ENCODE measurements at places on chromosomes 11 and 22. TPM values are rescaled to one million over a fixed set of nuclear protein-coding genes. Genes with fewer than 3 reads are reported as not detected.
A peak's percentile ranks its signal among the peaks of the same experiment; 100 is the strongest.

TANGO2 gene
- total RNA-seq: 25.9 TPM

OR52E8 gene
- total RNA-seq: not detected

OR8G1 gene
- not detected for total RNA-seq

CARD16 gene
- 6.4 TPM for total RNA-seq

ZBTB16 gene
- total RNA-seq: 236 TPM

ESAM gene
- 38.7 TPM for total RNA-seq

IL17RA gene
- 17.7 TPM for total RNA-seq

SOX6 gene
- 7.9 TPM for total RNA-seq

OR2AT4 gene
- total RNA-seq: not detected

FOLH1 gene
- total RNA-seq: 0.16 TPM

DNAJB7 gene
- not detected for total RNA-seq

DNA sequence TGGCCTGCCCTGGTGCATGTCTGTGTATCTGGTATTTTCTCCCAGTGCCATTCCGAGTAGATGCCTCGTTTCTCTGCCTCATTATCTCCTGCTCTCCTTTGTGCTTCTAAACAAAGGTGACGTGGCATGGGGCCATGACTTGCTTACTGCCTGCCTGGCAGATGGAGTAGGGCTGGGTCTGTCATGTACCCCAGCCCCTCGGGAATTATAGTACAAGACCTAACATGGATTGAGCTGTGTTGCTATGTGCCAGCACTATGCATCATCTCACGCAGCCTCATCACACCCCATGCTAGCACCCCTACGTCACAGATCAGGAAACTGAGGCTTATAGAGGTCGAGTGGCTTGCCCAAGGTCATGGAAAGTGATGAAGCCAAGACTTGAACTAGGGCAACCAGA, 88.1 kb downstream of the GALNT18 start:
- no peak for DNase-seq

GRCh38 chr22:40628354-40629042, 8.0 kb downstream of the MRTFA start:
- DNase-seq: no peak

GRCh38 chr11:131622193-131622592, 251.8 kb downstream of the NTM start:
- DNase-seq: no peak

DNA sequence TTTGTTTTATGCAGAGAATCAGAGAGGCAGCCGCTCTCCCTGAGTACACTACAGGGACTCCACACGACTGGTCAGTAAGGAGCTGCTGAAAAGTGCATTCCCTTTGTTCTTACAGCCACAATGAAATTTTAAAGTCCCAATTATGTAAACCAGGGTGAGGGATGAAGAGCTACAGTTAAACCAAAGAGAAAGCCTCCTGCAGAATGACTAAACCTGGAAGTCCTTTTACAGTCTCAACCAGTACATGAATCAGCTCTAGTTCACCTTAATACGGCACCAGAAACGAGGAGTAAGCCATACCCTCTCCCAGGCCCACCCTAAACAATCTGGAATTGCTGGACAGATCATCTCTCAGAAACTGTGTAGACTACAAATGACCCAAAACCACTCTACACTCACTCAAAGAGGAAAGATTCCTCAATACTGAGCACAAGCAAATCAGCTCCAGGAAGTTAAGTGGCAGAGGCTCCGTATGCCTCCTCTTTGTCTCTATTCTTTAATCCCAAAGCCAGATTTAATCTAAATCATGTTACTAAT, 113.1 kb downstream of the RBFOX2 start:
- DNase-seq: no peak

DNA sequence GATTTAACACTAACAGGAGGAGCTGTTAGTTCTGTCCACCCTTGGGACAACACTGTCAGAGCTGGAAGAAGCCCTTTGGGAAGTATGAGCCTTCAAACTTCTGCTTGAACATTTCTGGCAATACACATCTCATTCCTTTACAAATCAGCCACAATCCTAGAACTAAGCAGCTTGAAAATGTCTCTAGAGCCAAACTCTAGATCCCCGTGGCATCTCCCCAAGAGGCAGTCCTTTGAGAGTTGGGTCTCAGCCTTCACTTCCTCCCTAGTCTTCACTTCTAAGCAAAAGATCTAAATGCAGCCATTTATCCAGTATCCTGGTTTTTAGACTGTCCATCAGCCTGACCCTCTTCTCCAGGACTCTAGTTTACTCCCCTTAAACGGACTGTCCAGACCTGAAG, 26.9 kb downstream of the ARFGAP2 start:
- no peak for DNase-seq

GRCh38 chr11:57414612-57415212, 12.2 kb downstream of the SLC43A3 start:
- DNase-seq: no peak

DNA sequence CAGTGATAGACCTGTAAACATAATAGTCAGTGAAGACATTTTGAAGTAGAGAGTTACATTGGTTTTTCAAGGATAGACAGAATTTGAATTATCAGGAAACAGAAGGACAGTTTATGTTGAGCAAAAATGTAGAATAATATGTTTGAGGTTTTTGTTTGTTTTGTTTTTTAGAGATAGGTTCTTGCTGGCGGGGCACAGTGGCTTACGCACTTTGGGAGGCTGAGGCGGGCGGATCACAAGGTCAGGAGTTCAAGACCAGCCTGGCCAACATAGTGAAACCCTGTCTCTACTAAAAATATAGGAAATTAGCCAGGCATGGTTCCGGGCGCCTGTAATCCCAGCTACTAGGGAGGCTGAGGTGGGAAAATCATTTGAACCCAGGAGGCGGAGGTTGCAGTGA, 35.6 kb downstream of the BCL2L13 start:
- no peak for DNase-seq

DNA sequence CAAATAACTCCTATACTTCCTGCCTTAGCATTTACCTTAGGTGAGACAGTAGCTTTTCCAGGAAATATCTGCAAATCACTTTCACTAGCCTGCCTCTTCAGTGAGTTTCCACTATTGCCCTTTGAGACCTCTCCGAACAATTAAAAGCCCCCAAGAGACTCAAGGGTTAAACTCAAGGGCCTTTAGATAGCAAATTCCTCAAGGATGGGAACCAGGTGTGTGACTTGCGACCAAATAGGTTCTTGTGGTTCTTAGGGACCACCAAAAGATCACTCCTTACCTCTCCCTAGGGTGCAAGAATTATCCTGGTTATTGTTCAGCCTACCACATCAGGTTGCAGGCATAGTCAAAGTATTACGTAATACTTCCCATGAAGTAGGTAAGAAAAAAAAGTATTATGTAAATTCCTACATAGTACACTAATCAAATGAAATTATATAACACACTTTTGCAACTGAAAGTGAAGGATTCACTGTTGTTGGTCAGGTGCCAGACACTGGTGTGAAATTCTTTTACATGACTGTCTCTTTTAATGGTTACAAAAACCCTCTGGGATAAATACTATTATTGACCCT, 1.4 kb upstream of the RDX start:
- DNase-seq: no peak

GRCh38 chr22:25027959-25028840, 75.7 kb downstream of the KIAA1671 start:
- no peak for DNase-seq

DNA sequence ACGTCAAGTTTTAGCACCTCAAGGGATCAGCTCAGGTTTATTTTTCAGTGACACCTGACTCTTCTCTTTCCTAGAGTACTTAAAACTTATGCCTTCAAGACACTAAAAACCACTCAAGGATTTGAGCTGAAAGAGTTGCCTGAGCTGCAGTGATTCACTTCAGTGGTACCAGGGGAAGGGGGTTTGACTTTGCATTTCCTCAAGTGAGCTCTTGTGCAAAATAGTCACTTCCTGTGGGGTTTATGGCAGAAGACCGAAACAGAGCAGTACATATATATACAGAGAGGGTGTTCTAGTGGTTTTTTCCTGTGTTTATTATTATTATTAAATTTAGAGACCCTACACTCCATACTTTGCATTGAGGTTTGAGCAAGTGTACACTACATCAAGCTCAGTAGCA, 60.7 kb downstream of the DBX1 start:
- no peak for DNase-seq

DNA sequence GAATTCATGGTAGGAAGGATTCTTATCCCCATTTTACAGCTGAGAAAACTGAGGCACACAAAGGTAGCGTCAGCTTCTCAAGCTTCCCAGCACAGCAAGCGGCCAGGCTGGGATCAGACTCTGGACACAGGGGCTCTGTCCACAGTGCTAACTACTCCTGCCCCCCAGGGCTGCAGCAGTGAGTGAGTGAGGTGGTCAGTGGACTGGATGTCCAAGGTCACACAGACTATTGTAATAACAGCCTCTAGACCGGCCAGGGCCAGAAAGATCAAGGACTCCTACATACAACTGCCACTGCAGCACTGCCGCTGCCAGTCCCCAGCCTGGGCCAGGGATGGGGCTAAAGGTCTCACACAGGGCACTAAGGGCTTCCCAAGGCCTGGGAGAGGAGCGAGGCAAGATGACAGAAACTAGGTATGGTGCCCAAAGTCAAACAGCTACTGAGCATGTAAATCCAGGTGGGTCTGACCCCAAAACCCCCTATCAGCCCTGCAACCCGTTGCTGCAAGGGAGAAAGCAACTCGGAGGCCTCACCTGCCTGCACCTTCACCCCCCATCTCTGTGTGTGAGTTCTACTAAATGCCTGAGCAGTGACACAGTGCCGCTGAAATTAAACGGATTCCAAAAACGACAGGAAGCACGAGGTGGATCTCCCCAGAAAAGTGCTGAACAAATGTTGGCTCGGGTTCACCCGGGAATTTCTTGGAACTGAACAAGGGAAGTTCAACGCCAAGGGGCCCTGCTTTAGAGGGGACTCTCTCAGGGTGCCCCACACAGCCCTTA, 161.8 kb upstream of the GRK3 start:
- no peak for DNase-seq

DNA sequence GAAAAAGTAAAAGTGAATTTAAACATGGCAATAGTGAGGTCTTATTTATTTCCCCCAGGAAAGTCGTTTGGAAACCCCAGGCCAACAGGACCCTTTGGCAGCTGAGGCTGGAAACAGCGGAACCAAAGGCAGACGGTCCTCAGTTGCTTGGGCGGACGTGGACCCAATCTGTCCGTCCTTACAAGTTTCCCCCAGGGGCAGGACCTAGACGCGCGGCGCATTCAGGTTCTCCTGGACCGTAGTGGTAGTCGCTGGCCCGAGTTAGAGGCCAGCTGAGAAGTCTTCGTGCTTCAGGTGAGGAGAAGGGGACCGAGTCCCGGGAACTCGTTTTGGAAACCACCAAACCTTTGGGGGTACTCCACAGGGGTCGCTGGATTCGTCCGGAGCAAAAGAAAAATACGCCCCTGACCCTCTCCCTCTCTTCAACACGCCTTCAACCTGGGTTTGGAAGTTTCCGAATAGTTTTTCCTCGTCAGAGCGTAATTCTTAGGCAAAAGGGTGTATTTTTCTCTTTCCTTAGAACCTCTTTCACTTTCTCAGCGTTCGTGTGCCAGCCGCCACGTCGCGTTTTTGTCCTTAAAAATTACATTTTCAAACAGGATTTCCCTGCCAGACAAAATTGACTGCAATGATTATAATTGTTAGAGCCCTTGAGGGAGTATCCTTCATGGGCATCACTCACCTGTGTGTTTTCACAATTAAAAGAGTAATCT, 2.1 kb downstream of the METTL15 start:
- peak; percentile 53 for DNase-seq

GRCh38 chr11:44506375-44507016, 59.0 kb upstream of the CD82 start:
- no peak for DNase-seq

- DNase-seq: no peak
Observed at GRCh38 chr11:105588001-105588400, 21.9 kb upstream of the GRIA4 start.

- DNase-seq: no peak
Observed at GRCh38 chr22:47954107-47954506, 1191.7 kb downstream of the TBC1D22A start.

GRCh38 chr11:113201054-113201818, 113.1 kb upstream of the TTC12 start:
- DNase-seq: no peak

DNA sequence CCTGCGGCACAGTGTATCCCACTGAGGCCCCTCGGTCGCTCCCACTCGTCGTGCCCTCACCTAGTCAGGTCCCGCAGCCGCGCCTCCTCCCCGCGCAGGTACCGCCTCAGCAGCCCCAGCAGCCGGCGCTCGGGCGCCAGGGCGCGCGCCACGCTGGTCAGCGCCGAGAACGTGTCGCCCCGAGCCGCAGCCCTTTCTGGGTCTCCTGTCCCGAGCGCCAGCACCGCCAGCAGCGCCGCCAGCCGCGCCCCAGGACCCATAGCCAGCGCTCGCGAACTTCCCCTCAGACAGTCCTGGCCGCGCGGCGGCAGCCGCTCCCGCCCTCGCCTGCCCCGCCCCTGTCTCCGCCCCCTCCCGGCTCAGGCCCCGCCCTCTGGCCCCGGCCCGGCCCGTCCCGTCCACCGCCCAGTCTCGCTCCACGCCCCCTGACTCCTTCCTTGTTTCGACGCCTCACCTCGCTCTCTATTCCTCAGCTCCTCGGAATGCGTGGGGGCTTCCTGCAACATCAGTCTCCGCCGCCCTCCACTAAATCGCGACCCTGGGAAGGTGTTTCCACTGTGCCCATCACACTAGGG, at the start of gene P4HA3:
TSS of gene P4HA3 (minus strand) at position 289 of the 575 bp plus-strand sequence. CDS start at position 260, 29 bp downstream.
- DNase-seq: no peak

GRCh38 chr22:25403284-25403810, 161.1 kb upstream of the GRK3 start:
- no peak for DNase-seq

DNA sequence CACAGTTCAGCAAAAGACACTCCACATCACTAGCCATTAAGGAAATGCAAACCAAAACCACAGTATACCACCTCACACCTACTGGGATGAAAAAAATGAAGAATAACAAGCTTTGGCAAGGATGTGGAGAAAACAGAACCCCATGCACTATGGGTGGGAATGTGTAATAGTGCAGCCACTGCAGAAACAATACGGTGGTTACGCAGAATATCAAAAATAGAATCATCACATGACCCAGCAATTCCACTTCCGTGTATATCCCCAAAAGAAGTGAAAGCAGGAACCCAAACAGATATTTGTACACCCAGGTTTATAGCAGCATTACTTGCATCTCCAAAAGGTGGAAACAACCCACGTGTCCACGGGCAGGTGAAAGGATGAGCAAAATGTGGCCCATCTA, 20.8 kb downstream of the CARS1 start:
- no peak for DNase-seq

- DNase-seq: no peak
Observed at GRCh38 chr22:38397189-38398085, 57.6 kb downstream of the KCNJ4 start.

GRCh38 chr22:22009661-22010060, 27.1 kb upstream of the TOP3B start:
- no peak for DNase-seq

- no peak for DNase-seq
Observed at GRCh38 chr11:117693344-117693743, 103.7 kb downstream of the DSCAML1 start.

DNA sequence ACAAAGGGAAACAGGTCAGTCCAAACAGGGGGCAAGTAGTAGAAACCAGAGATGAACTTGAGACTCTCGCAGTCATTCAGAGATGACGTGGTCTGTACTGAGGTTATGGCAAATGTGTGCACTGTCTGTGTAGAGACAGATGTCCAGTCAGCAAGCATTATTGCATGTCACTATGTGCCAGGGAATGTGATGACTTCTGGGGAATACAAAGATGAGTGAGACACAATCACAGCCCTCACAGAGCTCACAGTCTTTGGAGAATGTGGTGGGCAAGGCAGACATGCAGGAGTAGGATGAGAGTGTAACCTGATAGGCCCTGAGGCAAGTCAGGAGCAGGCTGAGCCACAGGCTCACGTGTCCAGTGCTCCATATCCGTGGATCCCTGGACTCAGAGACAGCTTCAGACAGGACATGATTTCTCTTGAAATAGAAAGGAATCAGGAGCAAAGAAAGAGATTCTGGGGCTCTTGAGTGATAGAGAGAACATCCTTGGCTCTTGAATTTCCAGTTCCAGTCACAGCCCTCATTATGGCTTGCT, 550.7 kb downstream of the ETS1 start:
- DNase-seq: no peak
